ENCODE measurements at places on chromosomes 16 and 17.
A peak's percentile ranks its signal among the peaks of the same experiment; 100 is the strongest.

DNA sequence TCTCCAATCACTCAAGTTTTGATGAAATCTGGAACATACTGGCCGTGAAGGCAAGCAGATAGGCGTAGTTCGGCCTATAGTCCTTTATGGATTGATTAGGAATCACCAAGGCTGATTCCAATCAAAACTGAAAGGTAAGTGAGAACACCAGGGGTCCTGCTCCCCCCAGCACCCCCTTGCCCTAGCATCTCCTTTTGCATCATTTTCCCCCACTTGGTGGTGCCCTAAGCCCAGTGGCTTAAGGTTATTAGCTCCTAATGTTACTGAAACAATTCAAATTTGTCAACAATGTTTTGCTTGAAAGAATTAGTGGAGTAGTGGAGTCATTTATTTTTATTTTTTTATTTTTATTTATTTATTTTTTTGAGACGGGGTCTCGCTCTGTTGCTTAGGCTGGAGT, 4.9 kb downstream of the SLFN14 start:
- DNase-seq, result no peak

DNA sequence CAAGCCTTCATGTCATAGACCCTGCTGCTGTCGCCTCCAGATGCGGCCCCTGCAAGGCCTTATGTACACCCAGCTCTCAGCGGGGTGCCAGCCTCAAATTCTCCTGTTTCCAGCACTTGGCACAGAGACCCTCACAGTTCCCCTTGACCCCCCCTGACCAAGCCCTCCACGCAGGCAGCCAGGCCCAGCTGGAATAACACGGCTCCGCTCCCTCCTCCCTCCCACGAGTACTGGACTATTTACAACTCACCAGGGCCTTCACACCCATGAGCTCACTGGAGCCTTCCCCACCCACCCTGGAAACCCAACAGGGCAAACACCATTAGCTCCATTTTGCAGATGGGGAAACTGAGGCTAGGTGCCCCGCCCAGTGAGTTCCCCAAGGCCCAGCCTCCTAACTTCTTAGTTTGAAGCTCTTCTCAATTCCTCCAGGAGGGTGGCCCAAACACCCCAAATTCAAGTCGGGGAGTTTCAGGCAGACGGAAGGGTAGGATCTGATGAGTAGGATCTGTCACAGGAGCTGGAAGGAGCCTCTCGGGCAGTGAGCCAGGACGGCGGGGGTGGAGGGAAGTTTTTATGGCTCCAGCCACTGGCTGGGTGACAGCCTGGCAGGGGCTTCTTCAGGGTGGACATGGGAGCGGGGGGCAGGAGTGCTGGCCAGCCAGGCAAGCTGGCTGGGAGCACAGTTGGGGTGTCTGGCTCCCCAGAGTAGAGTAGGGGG, 17.5 kb upstream of the DLX4 start:
- DNase-seq, result no peak

- no peak for DNase-seq
These were observed 631 bp downstream of the CDH3 start for GRCh38 chr16:68645494-68646388.

GRCh38 chr16:19123535-19124178, 9.9 kb downstream of the ITPRIPL2 start:
- no peak for DNase-seq

DNA sequence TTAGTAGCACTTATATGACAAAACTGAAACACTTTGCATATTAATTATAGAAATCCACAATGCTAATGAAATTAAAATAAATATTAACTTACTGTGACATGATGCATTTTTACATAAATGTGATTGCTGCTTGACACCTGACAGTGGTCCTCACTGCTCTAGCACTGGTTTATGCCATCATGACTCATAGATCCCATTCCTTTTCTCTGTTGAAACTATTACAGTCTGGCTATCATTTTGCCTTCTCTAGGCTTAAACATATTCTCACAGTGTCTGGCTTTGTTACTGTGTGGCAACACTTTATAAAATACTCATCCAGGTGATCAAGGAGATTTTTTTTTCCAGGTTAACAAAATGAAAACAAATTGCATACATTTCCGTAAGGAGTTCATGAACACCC, 108.0 kb downstream of the MRTFB start:
- DNase-seq, result no peak

DNA sequence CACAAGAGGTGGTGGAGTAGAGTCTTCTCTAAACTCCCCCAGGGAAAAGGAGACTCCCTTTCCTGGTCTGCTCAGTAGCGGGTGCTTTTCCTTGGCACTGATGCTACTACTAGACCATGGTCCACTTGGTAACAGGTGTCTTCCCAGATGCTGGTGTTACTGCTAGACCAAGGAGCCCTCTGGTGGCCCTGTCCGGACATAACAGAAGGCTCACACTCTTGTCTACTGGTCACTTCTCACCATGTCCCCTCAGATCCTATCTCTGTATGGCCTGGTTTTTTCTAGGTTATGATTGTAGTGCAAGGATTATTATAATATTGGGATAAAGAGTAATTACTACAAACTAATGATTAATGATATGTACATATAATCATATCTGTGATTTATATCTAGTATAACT, 49.7 kb upstream of the ARL4D start:
- no peak for DNase-seq

DNA sequence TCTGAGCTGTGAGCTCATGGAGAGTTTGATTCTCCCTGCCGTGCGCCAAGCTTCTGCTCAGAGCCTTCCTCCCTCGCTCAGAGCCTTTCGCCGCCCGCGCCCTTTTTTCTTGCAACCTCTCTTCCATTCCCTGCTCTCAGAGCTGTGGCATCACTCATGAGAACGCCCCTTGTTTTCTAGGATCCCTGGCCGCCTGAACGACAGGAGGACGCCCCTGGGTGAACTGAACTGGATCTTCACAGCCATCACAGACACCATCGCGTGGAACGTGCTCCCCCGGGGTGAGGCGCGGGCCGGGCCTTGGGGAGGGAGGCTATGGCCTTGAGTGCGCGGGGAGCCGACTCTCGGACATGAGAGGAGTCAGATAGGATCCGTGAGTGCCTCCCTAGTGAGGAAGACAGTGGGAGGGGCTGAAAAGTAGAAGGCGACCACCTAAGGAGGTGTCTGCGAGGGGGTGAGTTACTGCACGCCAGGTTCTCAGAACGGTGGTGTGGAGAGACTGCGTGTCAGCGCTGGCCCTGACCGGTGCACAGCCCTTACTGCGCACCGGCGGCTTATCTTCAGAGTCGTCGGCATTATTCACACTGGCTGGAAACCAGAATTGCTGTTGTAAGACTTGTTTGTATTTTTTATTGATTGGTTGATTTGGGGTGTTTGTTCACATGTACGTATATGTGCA, 169.5 kb upstream of the CHMP6 start:
- DNase-seq, result no peak

- DNase-seq, result no peak
These were observed 146.6 kb downstream of the IRF8 start for GRCh38 chr16:86045591-86045971.

DNA sequence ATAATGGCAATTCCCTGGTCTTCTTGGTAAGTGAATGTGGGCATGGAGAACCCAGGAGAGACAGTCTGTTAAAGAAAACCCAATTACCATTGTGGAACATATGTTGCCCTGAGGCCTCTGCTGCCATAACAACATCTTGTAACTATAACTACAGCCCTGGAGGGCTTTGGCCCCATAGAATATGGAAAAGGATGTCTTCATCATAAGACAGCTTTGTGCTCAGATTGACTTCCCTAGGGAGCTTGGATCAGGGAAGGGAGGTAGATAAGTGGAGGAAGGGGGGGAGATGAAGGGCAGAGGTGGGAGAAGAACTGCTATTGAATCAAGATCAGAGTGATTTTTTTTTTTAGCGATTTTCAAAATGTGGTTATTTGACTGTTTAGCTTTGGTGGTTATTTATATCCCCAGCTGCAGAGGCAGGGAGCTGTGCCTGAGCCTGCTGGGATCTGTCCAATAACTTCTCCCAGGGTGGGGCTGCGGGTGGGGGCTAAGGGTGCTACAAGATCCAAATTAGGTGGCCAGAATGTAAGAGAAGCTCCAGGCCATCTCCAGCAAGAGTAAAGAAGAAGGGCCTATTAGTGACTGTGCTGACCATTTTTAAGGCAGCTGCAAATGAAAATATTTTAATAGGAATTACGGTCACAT, 5.3 kb upstream of the KAT7 start:
- no peak for DNase-seq

GRCh38 chr17:57243171-57243622, 13.1 kb upstream of the MSI2 start:
- peak; percentile 69 for DNase-seq

GRCh38 chr17:34504814-34505484, 74.4 kb upstream of the TMEM132E start:
- DNase-seq, result no peak

- no peak for DNase-seq
These were observed 19.9 kb downstream of the MAF start for GRCh38 chr16:79580453-79581191.

- no peak for DNase-seq
These were observed 108.1 kb downstream of the STX8 start for GRCh38 chr17:9467518-9467917.

GRCh38 chr16:82960918-82961317, 334.1 kb downstream of the CDH13 start:
- no peak for DNase-seq

GRCh38 chr16:57093666-57094564, 1.5 kb downstream of the CPNE2 start:
- DNase-seq, result no peak

- no peak for DNase-seq
These were observed 6.3 kb downstream of the TBX2 start for GRCh38 chr17:61405686-61406536.

DNA sequence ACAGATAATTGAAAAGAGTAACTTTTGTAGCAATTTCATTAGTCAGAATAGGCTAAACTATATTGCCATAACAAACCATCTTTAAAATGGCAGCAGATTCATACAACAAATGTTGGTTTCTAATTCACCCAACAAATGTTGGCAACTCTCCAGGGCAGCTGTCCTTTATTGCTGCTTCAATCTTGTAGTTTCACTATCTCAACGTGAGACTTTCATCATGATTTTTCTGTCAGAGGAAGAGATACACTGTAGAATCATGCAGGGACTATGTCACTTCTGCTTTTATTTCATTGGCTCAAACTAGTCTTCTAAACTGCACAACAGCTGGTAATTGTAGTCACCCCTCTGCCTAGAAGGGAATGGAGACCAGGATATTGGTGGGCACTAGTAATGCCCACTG, 174.2 kb downstream of the TANC2 start:
- no peak for DNase-seq

DNA sequence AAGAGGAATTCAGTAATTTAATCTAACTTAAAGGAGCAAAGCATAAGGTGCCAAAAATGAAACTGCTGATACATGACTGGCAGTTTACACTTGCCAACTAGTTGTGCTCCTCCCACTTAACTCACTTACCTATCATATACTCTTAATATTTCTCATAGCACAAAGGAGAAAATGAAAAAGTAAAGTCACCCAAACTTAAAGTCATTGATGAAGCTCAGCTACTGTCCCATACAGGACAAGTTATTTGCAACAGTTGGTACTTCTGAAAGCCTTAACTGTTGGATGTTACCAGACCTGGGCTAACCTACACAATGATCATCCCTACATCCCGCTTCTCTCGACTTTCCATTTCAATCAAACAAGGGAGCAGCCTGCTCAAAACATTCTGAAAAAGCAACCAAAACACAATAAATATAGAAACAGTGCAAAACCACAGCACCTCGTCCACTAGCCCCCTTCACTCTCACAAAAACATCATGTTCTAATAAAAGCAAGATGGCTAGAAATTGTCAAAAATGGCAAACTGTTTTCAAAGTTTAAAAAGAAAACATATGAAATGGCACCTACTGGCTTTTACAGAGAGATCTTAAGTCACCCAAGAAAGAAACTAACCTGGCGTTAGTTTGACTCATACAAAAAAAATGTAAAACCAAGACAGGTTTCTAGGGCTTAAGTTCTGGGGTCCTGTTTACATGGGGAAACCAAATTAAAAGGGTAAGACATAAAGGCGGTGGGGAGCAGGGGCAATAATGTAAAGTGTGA, 868 bp downstream of the MED13 start:
- DNase-seq, result no peak

DNA sequence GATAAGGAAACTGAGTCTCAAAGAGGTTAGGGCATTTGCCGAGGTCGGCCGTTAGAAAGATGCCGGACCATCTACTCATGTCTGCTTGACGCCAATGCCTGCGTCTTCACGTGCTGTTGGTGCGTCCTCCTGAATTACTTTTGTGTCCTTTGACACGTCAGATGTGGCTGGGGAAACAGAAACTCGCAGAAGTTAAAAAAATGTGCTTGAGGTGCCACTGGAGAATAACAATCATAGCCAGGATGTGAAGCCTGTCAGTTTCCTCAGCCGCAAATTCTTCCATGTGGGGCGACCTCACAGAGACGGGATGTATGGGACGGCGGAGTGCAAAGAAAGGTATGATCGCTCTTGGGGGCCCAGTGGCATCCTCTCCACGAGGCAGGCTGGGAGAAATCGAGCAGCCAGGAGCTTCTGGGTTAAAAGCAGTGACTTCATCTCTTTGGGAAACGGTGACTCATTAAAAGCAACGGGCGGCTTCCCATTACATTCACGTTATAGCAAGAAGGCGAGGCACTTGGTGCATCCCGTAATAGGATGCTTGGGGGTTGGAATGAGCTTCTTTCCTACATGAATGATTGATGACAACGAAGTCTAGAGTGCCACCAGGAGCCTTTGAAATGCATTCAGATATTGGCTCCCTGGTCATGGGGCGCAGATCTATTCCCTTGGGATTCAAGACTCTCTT, 67.8 kb downstream of the BMERB1 start:
- no peak for DNase-seq

GRCh38 chr16:19926449-19927390, 42.1 kb upstream of the GPRC5B start:
- DNase-seq, result no peak

DNA sequence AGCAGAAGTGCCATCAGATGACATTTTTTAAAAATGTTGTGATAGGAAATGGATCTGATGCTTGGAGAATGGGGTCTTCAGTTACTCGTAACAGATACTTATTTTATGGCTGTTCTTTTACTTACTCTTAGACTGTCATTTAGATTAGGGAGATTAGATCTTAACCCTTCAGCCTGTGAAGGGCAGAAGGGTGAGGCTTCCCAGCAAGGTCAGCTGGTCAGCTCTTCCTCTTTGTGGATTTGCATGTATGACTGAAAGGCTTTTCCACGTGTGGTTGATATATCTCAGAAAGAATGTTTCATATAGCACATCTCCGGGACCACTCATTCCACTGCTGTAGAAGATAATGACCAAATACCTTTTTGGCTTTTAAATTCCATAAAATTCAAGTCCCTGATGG, 27.4 kb downstream of the GRB7 start:
- DNase-seq, result no peak

DNA sequence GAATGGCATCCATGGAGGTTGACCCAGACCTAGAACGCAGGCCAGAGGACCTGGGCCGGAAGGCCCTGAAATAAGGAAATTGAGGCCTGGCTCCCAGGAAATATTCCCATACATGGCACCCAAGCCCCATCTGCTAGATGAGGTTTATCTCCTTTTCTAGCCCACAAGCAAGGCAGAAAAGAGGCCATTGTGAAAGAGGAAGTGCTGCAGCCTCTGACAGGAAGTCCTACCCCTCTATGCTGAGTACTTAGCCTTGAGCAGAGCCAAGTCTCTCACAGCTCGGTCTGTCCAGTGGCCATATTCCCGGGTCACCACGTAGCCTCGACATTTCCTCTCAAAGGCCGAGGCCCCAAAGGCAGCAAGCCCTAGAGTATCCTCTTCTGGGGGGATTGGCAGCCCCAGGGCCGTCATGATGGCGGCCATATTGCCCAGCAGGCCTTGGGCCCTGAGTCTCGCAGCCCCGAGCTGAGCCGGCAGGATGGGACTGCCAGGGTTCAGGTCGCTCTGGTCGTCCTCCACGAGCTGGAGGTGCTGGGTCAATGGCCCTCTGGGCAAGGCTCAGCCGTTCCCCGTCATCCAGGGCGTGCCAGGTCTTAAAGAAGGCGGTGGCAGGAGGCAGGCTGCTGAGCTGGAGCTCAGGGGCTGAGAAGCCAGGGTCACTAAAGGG, 7.8 kb downstream of the CTF1 start:
- no peak for DNase-seq
